ENCODE measurements at places on chromosomes 2 and 18.

DNA sequence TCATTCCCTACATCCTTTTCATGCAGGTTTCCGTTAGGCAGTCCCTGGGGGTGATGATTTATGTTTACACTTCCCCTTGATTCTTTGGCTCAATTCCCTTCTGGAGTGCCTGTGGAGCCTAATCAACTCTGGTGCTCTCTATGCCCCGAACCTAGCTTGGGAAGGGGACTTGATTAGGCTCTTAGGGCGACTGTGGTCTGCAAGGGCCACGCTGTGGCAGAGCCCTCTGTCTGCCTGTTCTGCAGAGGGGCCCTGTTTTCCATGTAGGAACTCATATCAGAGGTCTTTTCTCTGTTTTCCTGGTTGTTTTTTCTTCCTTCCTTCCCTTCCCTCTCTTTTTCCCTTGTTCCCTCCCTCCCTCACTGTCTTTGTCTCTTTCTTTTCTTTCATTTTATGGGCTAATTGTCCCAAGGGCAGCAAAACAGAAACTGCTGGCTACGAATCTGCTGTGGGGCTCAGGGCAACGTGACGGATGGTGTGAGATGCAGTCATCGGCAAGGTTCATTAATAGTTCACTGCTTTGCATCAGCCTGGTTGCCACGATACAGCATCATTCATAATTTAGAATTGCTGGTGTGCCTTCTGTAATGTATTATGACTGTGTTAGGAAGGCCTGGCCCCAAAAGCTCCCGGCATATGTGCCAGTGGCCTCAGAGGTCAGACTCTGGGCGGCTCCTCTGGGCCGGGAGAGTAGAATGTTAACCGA is 134.5 kb downstream of the NAPG start:
- no peak for DNase-seq

DNA sequence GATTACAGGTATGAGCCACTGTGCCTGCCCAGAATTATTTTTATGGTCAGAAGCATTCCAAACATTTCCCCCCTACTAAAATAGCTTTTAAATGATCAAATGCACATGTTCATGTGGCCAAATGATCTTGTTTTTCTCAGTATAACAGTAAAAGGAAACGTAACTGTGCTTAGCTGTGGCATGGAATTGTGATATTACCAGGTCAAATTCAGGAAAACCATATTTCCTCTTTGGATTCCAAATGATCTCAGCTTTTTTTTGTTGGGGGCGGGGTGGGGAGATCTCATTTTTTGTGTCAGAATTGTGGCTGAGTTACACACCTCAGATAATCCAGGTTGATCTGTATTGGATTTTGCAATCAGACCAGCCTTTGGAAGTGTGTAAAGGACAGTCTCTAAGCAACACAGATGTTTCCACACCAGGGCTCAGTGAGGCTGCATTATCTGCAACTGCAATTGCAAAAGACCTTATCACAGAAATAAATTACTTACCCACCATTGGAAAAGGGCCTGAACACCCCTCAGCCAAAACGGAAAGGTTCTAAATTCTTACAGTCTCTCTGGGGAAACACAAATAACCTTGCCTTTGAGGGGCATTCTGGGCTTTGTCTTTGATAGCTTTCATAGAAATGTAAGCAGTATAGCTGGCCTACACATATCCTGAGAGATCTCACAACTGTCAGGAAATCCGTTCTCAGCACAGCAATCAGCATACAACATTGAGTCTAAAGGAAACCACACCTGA is 8.4 kb downstream of the CASP10 start:
- no peak for DNase-seq

- DNase-seq = no peak
These were observed 169.2 kb downstream of the KLHL29 start for GRCh38 chr2:23554054-23554697.

- DNase-seq = no peak
These were observed 21.9 kb downstream of the PELI1 start for GRCh38 chr2:64122358-64122757.

DNA sequence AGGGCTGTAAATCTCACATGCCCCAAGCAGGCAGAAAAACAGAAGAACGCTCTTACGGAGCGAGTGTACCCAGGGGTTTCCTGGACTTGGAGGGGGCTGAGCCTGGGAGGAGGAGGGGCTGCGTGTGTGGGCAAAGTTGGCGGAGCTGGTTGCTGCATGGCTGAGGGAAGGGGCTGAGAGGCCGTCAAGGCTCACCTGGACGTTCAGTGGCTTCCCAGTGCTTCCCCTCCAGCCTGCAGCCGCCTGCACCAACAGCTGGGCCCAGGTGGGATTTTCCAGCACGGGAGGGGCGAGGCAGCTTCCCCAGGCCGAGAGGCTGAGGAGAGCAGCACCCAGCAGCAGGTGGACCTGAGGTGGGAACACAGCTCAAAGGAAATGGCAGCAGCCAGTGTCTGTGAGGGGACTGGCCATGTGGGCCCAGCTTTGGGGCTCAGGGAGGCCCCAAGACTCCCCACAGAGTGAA is 70.6 kb upstream of the CTDP1 start:
- no peak for DNase-seq

DNA sequence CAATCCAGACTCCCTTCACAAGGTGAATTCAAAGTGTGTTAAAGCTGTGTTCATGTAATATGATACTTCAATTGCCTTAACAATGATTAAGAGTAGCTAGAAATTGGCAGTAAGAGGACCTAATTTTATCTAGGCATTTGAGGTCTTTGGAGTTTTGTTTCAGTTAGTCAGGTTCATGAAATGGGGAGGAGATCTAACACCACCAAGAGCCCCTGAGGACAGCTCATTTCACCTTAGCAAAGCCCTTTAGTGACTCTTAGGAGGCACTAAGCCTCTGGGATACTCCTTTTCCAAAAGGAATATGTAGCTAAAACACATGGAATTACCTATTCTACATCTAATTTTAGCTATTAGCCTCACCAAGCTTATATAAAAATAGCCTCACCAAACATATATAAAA is 716.5 kb upstream of the RAB6C start:
- DNase-seq = no peak

DNA sequence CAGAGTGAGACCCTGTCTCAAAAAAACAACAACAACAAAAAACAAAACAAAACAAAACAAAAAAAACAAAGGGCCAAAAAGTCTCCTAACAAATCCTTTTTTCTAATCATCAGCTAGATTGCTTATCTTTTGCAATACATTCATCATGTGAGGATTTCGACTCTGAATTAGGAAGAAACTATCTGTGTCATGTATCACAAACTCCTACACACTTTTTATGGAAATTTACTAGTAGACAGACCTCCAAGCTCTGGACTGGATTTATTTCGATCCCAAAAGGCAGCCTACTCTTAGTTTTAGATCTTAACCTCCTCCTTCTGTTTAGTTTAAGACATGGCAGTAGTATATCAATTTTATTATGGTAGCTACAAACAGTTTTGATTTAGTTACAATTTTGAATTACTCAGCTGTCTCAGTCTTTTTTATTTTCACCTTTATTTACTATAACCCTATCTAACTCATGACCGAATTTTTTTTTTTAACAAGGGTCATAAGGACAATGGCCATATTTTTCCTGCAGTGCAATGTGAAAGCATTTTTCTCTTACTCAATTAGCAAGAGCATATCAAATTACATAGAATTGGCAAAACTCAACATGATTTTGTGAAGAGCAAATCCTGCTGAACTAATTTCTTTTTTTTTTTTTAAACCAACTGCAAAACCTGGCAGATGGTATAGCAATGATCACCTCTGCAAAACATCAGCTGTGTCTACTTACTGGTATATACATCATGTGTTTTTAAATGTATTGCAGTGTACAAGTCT is 10.7 kb upstream of the CCDC88A start:
- DNase-seq = peak; percentile 45

DNA sequence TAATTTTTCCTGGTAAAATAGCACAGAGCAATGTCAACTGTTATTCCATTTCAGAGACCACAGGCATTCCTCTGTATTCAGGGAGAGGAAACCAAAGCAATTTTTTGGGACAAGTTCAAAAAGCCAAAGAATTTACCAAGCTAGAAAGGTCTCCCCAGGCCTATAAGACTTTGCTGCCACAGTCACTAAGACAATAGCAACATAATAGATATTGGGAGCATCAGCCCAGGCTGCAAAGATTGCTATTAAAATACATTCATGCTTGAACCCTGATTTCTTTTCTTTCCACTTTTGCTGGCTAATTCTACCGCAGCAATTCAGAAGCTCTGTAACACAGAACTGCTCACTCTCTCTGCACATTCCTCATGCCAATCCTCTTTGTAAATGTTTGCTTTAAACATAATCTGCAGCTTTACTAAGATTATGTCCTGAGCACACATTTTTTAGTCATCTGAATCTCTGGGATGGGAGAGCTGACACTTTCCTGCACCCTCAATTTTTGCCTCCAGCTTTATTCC is 76.3 kb downstream of the CLHC1 start:
- peak; percentile 83 for DNase-seq

GRCh38 chr18:76889091-76889699 is 66.8 kb downstream of the ZNF236 start:
- DNase-seq = no peak

DNA sequence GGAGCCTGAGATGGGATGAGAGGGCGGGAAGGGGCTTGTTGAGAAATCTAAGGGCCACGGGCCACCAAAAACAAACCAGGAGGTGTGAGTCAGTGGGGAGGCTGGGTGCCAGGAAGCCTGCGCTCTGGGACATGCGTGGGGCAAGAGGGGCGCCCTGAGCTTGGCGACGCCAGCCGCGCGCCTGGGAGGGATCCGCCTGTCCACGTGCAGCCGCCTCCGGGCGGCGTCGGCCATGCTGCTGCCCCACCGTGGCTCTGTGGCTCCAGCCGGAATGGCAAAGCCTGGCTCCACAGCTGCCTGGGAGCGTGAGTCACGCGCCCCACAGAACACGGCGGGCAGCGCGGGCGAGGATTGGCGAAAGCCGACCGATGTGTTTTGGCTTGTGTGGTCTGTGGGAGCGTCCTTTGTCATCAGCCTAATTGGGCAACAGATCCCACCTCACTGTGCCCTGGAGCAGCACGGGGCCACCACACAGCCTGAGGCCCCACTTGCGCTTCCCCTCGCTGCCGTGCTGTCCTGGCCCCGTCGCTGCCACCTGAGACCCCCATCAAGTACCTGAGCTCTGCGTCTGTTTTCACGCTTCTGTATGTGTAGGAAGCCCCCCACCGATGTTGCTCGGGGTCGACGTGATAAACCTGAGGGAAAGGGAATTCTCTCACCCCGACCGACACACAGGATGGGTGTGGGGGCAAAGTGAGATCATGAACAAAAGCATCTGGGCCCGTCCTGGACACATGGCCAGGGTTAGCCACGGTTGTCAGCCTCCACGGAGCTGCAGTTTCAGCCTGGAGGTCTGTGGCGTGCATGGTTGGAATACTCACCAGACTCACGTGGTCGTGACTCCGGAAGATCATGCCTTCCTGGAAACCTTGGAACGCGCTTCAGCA is 80.5 kb downstream of the NFATC1 start:
- DNase-seq = no peak

DNA sequence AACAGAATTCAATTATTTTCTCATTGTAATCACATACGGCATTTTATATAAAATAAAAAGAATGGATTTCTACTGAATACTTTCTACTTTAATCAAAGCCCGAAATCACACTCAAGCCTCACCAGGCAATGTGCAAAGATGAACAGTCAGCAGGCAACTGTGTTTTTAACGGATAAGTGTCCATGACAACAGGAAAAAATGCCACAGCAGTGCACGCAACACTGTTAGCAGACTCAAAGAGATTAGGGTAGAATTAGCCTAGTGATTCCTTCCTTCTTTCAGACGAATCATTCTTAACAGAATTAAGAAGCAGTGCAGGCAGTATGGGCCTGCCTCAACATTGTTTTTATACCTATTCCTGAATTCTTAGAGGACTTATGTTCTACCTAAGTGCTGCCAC is 135.6 kb downstream of the CDH2 start:
- DNase-seq = peak; percentile 47

DNA sequence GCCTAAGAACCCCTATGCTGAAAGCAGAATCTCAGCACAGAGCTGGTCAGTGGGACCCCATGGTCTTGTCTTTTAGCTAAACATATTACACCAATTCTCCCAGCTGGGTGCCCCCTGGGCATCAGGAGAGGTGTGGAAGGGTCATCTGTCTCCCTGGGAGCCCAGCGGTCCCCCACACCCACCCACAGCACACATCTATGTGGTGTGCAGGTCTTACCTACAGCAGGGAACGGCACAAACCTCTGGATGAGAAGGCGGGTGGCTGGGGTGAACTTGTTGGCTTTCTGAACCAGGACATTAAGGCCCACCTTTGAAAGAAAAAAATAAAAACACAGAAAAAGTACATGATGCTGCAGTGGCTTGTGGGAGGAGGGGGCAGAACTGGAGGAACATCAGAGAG is 70.7 kb downstream of the EMX1 start:
- no peak for DNase-seq

DNA sequence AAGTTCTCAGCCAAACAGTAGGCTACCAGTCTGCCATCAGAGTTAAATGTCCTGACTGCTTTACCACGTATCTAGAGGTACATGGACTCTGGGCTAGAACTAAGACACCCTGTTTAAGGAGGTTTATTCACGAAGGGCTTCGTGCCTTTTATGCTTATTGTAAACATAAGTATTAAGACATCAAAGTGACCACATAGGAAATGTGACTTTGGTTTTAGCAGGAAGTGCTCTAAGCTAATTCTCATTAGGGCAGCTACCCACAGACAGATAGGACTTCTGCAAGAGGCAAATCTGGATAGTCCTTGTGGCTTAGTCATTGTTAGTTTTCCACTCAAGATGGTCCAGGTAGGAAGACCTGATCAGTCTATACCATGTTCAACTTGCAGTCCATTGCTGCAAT is 233.3 kb upstream of the MGAT5 start:
- no peak for DNase-seq

- peak; percentile 43 for DNase-seq
These were observed 18.3 kb upstream of the SLC35F6 start for GRCh38 chr2:26745609-26746327.

GRCh38 chr2:190090148-190090547 is 27.6 kb upstream of the MSTN start:
- no peak for DNase-seq

- DNase-seq = no peak
These were observed 445.7 kb upstream of the TRIB2 start for GRCh38 chr2:12270876-12271588.

GRCh38 chr2:132404056-132404455 is 12.5 kb upstream of the GPR39 start:
- DNase-seq = no peak

GRCh38 chr2:26579025-26579722 is 62.0 kb downstream of the CIB4 start:
- no peak for DNase-seq

Measured in HCEC 1CT (cell line).